ENCODE measurements at places on chromosomes 12 and 14.
A peak's percentile ranks its signal among the peaks of the same experiment; 100 is the strongest.

GRCh38 chr14:68951035-68951797 is 27.9 kb downstream of the ACTN1 start:
- no peak for DNase-seq

DNA sequence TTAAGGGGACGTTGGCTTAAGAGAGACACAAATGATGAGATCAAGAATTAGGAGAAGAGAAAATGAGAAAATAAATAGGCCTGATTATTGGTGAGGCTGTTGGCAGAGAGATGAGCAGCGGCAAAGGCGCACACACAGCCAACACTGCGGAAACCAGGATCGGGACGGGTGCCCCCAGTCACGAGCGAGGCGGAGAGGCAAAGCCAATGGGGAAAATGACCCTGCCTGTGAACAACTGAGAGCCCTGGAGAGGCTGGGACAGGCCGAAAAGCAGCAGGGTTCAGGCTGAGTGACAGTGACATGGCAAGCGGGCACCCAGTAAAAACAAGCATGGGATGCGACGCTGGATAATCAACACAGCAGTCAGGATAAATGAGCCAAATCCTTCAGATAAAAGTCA is 21.0 kb downstream of the SLC15A4 start:
- DNase-seq, result no peak

- DNase-seq, result no peak
Observed at GRCh38 chr14:104749111-104749649, 3.8 kb upstream of the SIVA1 start.

DNA sequence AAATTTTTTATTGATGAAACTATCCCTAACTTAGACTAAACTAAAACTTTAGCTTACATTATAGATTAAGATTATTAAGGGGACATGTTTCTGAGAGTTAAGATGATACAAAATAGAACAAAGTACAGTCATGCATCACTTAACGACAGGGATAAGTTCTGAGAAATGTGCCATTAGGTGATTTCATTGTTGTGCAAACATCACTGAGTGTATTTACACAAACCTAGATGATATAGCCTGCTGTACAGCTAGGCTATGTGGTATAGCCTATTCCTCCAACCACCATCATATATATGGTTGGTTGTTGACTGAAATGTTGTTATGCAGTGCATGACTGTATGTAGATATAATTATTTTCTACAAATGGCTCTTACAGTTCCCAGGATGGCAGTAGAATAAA is 46.5 kb downstream of the ATP6V1D start:
- DNase-seq, result no peak

GRCh38 chr14:38255673-38256532 is at the start of gene CLEC14A:
CLEC14A (minus strand) TSS chr14:38256093; CDS start chr14:38256022, 71 bp downstream.
- DNase-seq, result peak; percentile 6

GRCh38 chr12:34204830-34205285 is 182.6 kb downstream of the ALG10 start:
- no peak for DNase-seq

DNA sequence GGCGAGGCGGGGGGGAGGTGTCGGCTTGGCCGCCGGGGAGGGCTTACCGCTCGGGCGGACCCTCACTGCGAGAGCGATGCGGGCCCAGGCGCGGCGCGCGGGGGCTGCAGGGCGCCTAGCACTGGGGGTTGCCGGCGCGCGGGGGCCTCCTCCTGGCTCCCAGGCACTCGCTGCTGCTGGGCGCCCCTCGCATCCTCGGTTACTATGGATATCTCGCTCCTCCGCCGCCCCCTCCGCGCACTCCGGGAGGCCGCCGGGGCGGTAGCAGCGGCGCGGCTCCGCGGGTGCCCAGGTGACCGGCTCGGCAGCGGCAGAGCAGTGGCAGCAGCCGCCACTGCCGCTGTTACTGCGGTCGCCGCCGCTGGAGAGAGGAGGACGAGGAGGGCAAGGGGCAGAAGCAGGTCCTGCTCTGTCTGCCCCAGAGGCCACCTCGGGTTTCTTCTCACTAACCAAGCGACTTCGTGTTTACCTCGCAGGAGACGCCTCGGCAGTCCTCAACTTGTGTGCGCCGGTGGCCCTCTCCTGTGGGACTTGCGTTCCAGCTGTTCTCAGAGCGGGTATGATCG is 250.1 kb downstream of the APAF1 start:
- DNase-seq, result no peak

DNA sequence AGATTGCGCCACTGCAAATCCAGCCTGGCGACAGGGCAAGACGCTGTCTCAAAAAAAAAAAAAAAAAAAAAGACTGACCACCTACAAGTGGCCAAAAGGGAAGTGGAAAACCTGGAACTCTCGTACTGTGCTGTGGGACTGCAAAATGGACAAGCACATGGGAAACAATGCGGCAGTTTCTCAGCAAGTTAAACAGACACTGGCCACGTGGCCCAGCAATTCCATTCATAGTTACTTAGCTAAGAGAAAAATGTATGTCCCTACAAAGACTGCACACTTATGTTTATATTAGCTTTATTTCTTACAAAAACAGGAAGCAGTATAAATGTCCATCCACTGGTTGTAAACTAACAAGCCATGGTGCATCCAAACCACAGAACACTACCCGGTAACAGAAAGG is 5.6 kb downstream of the CHFR start:
- no peak for DNase-seq

GRCh38 chr14:61653507-61653906 is 41.8 kb upstream of the HIF1A start:
- no peak for DNase-seq

DNA sequence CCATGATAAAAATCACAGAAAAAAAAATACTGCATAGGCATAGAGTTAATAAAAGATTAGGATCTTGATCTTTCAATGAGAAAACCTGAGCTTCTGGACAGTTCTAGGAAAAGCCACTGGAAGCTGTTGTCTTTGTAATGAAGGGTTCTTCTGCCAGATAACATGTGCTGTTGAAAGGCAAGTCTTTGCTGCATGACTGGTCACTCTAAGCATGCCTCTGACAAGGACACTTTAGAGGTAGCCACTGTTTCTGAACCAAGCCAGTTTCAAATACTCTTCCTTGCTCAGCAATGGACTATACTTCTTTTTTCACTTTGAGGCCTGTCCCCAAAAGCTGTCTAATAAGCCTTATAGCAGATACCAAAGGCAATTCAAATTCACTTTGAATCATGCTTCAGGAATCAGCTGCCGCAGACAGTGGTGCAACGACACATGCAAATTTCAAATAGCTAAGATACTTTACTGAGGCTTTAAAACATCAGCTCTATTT is 70.2 kb downstream of the BTG1 start:
- no peak for DNase-seq

DNA sequence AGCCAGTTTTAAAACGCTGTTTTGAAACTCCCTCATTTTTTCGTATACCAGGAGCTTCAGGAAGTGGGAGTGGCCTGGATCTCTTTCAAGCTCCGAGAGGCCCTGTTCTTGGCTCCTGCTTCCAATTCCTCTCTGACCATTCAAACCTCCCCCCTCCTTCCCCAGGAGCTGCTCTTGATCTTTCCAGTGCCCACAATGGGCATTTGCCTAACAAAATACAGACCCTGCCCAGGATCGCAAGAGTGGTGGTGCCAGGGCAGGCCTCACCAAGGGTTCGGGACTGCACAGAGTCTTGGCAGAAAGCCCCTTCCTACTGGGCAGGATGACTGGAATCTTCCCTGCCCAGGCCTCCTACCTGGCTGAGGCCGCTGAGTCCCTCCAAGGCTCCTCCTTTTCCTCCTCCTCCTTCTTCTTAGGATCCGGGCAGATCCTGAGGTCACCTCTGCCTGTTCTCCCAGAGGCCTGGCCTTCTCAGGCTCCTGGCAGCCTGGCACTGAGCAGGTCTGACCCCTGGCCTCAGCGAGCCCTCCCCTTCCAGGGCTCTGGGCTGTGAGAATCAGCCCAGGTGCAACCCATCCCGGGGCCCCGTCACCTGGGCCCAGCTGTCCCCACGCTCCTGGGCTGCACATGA is 46.9 kb upstream of the NOS1 start:
- DNase-seq, result no peak

DNA sequence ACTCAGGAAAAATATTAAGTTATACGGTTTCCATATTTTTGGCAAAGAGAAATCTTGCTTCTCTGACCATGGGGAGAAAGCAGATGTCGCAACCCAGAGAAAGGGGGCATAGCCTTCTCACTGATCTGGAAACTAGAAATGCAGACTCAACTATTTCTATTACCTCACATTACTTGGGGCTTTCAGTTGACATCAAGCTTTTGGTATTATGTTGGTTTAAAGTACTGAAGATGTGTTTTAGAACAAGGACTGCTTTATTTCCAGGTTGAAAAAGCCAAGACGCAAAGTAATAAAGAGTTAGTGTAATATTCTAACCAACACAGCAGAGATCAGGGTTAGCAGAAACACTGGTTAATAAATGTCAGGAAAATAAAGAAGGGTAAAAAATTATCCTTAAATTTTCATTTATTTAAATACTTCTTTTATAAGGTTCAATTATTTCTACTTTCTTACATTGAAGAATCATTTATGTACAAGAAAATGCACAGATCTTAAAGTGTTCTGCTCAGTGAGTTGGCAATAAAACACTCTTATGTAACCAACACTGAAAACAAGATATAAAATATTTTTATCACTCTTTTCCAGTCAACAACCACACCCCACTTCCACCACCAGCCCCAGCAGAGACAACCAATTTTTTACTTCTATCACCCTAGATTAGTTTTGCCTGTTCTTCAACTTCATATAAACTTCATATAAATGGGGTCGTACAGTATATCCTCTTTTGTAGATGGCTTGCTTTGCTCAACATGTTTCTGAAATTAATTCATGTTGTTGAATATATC is 26.0 kb downstream of the DCP1B start:
- DNase-seq, result no peak
